HT1080 (cell line): ENCODE measurements at places on chromosomes 16 and 17. TPM values are rescaled to one million over a fixed set of nuclear protein-coding genes. Genes with fewer than 3 reads are reported as not detected.

Gene WSCD1
- 0.10 and 0.67 TPM in 2 replicates for total RNA-seq

Gene GRAP
- total RNA-seq, result 0.11 and 0.23 TPM in 2 replicates

Gene NXN
- total RNA-seq, result 2.6 and 3.5 TPM in 2 replicates

Gene CHAD
- total RNA-seq, result not detected in 2 replicates

Gene CLEC18A
- total RNA-seq, result 0.10 and 0.17 TPM in 2 replicates

Gene TP53TG3C
- total RNA-seq, result 0.23 TPM in 1 of 2 replicates, not detected in the other

Gene BAIAP3
- total RNA-seq, result 0.13 and 0.50 TPM in 2 replicates

Gene MYH13
- not detected in 2 replicates for total RNA-seq

Gene KRT36
- not detected in 2 replicates for total RNA-seq

Gene ABCC6
- total RNA-seq, result not detected in 2 replicates

Gene OR3A3
- not detected in 2 replicates for total RNA-seq

Gene CASKIN1
- total RNA-seq, result 0.10 and 1.2 TPM in 2 replicates

Gene CXCL16
- 0.40 and 1.0 TPM in 2 replicates for total RNA-seq
